NB4 (cell line): ENCODE measurements at places on chromosomes 1 and 21.
A peak's percentile ranks its signal among the peaks of the same experiment; 100 is the strongest.

GRCh38 chr1:64769482-64769881 lies 24.6 kb downstream of the RAVER2 start:
- DNase-seq: no peak

DNA sequence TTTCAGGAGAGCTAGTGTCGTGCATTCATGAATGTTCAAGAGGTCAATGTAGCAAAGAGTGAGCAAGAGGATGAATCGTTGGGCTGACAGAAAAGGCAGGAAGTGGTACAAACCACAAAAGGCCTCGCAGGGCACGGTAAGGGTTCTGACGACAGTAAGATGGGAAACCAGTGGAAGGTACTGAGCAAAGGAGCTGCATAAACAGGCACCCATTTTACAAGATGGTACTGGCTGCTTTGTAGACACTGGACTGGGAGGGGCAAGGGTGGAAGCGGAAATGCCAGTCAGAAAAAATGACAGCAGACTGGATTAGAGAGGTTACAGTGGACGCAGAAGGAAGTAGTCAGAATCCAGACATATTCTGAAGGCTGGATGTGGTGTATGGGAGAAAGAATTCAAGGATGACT lies 123.5 kb downstream of the PTPN14 start:
- DNase-seq: peak; percentile 98

GRCh38 chr21:18253799-18254198 lies 9.2 kb downstream of the CHODL start:
- DNase-seq: no peak

- no peak for DNase-seq
Measured at GRCh38 chr21:33064623-33065390, 5.1 kb upstream of the OLIG1 start.

- DNase-seq: no peak
Measured at GRCh38 chr1:19461220-19461554, 24.2 kb downstream of the CAPZB start.

DNA sequence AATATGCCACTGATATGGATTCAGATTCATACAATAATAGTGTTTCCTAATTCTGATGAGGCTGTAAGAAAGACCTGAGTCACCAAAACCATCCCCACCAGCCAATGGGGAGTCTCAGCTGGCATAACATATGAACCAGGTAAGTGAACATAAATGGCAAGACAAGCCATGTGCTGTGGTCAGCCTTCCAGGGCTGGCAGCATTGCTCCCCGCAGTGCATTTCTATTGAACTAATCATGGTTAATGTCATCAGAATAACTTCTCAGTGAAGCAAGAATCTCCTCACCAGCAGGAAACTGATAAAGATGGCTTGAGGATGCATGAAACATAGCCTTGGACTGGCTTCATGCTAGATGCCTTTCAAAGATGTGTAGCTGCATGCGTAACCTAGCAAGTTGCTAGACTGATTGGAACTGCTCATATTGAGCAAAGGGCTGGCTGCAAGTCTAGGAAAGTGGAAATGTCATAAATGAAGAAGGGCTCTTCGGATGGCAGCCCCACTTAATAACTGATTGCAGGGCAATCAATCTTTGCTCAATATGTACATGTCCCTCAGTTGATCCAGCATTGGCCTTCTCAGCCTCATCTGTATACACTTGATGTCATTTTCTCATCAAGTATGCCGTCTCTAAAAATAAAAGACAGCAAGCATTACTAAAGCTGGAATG lies 88.0 kb downstream of the NTNG1 start:
- no peak for DNase-seq

GRCh38 chr1:15758343-15758931 lies at the start of gene FBLIM1:
FBLIM1 (plus strand) TSS chr1:15758795; CDS start chr1:15764984, 6,189 bp downstream.
- DNase-seq: no peak

DNA sequence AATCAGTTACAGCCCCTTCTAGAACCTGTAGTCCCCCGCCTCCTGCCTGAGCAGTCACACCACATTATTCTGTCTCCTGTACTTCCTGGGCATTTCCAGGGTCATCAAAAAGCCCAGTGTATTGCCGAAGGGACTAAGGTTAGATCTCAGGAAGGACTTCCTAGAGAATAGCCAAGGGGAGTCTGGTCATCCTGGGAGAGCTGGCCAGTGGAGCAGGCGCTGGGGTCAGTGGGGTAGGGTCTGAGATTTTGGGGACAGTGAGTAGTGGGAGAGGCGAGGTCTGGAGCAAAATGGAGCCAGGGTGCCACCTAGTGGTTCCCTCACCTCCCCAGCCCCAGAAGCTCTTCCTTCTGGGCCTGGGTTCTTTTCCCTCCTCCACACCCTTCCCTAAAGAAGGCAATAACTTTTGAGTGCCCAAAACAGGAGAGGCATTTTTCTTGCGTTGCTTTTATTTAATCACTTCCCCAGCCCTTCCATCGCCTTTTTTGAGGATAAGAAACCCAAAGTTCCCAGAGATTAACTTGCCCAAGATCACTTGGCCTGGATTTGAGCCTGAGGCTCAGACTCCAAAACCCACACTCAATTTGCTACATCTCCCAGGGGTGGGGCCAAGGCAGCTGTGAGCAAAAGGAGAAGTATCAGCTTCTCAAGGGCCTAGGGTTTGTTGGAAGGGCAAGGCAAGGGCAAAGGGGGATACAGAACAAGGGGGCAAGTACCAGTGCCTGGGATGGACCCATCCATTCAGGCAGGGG lies 7.3 kb upstream of the PMVK start:
- DNase-seq: peak; percentile 84

GRCh38 chr1:217268058-217268457 lies 362.8 kb downstream of the GPATCH2 start:
- DNase-seq: no peak

DNA sequence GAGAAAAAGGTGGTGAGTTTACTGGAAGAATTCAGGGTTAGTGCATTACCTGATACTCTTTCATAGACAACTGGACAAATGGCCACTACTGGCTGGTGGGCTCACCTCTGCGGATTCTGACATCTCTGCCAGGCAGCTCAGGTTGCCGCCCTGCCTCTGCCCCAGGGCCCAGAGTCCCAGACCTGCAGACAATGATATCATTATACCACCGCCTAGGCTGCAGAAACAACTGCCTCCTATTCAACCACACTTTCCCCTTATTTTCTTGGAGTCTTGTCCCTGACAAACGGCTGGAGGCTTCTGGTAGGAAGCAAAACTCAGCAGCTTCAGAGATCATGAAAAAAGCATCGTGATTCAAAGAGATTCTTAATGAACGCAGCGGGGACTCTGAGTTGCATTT lies 37.0 kb downstream of the IRF2BP2 start:
- DNase-seq: no peak

DNA sequence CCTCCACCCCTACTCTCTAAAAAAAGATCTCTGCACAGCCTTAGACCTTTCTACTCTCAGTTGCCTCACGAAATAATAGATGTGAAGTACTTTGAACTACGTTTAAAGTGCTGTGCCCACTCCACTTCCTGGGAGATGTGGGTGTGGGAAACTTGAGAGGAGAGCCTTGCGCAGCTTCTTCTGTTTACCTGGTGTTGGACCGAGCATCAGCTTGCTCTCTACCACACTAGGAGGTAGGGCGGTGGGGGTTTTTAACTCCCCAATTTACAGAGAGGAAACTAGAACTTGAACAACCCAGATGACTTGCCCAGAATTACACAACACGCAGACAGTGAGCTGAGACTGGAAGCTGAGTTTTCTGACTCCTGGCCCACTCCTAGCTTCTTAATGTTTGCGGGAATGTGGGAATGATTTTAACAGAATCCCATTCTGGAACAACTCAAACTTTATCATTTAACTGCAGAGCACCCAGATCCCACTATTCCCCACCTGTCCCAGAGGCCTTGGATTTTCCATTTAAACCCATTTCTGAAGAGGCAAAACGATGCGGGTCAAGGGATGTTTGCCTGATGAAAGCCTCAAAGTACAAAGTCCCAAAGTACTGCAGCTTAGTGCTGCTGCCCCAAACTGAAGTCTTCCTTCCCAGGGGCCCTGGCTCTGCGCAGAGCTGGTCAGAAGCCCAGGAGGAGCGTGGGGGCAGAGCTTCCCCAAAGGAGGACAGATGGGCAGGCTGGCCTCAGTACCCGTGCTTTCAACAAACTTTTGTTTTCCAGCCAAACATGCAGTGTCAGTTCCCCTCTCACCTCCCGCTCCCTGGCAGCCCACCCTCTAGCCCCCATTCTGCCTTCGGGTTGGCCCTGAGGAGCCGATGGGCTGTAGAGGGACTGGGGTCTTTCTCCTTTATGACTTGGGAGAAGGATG lies 19.0 kb downstream of the BTG2 start:
- peak; percentile 24 for DNase-seq

GRCh38 chr21:31278511-31279130 lies 65.4 kb downstream of the TIAM1 start:
- no peak for DNase-seq

- DNase-seq: no peak
Measured at GRCh38 chr1:211017075-211017718, 116.8 kb downstream of the KCNH1 start.

- DNase-seq: no peak
Measured at GRCh38 chr1:228668553-228669241, 66.6 kb upstream of the RHOU start.

DNA sequence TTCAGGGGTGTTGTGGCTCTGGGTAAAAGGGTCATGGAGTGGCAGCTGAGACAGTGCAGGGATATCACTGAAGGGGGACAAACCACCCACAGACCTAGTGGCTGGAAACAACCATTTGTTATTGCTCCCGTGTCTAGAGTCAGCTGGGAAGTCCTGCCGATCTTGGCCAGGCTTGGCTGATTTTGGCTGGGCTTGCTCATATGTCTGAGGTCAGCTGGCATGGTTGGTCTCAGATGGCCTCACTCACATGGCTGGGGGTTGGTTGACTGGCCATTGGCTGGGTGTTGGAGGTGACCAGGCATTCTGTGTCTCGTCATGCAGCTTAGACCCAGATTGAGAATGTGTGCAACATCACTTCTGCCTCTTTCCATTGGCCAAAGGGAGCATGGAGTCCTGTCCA lies 203.8 kb upstream of the POU3F1 start:
- DNase-seq: no peak

- DNase-seq: no peak
Measured at GRCh38 chr1:245810181-245810769, 655.5 kb downstream of the KIF26B start.

- DNase-seq: no peak
Measured at GRCh38 chr1:27592232-27592930, 11.6 kb downstream of the AHDC1 start.

GRCh38 chr1:219774386-219774785 lies 154.0 kb downstream of the SLC30A10 start:
- DNase-seq: no peak

- no peak for DNase-seq
Measured at GRCh38 chr21:46368533-46369285, 44.8 kb downstream of the PCNT start.

- DNase-seq: peak; percentile 43
Measured at GRCh38 chr1:115839029-115839678, 1.8 kb downstream of the NHLH2 start.

- no peak for DNase-seq
Measured at GRCh38 chr1:19091196-19091953, 118.7 kb downstream of the UBR4 start.

DNA sequence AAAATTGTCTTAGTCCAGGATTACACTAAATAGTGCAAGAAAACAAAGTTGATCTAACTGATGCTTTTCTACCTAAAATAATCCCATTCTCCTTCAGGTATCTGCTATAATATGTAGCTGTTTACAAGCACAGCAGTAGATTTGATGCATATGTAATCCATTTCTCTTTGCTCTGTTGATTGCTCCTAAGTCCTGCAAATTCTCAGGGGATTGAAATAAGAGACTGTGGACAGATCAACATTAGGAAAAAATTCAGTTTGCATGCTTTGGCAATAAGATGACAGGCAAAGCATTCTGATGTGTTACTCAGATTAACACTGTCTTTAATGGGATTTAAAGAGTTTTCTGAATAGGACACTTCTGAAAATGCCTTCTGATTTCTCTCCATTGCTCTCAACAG lies 34.7 kb downstream of the RNF11 start:
- no peak for DNase-seq

- no peak for DNase-seq
Measured at GRCh38 chr1:40350391-40350790, 23.1 kb upstream of the SMAP2 start.

DNA sequence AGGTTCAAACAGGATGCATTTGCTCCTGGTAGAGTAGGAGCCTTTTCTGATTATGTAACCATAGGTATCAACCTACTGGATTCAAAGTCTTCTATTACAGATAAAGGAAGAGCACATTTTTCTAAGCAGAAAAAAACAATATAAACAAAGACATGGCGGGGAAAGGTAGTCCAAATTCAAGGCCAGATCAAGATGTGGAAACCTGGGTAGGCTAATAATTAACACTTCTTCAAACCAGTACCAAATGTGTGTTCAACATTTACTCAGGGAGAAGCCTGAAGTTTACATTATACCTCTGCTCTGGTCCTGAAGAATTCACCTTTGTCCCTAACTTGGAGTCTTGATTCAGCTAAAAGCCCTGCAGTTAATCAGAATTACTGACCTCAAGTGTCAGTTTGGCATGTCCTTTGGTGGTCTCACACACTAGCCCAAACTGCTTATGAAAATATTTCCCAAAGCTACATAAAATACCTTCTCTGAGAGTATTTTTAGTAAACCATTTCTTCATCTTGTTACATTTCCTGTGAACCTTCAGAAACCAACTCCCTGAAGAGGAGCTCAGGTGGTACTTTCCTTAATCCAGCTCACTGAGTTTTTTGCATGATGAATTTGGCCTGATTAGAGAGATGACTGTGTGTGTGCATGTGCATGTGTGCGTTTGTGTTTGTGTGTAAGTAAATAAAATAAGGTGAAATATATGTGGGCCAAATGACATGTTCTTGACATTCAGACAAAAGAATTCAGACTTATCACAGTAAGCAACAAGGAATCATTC lies 70.2 kb downstream of the TOR3A start:
- DNase-seq: no peak

GRCh38 chr21:37263827-37264600 lies 3.1 kb downstream of the VPS26C start:
- no peak for DNase-seq

DNA sequence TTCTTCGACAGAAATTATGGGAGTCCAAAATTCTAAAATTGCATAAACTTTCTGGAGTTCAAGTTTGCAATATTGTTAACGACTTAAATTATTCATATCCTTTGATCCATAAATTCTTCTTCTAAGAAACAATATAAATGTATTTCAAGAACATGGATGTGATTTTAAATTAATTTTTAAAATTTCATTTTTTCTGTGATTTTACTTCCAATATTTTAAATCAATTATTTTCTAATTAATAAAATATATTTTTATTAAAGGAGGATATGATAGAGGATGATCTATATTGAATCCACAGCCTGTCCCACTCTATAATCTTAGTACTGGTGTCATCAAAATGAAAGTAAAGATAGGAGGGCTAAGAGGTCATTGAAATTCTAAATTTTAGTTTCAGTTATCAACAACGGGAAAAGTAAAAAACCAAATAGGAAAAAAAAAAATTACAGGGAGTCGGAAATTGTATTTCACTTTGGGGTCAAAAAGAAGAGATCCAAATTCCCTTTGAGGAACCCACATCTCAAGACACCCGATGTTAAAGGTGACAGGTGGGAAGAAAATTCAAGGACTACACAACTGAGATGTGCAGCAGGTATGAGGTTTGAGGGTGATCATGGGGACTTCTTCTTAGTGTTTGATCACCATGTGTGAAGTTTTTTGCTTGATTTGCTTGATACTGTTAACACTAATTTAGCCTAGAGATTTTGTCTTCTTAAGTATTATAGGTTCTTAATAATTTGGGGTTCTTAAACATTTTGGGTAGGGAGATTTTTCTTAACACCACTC lies 154.8 kb upstream of the RGS18 start:
- no peak for DNase-seq
